Activated T-helper 1 cell treated with anti-CD3 and anti-CD28 coated beads, Interleukin-12 subunit alpha, Interleukin-12 subunit beta, Interleukin-2, Interleukin-4 antibody, amounts not matched to agents 30 ng/mL and 10 ng/mL and 1 ng/mL, durations not matched to agents 14 hours and 24 hours and 36 hours (primary cell): ENCODE measurements at places on chromosomes 12 and 14.

DNA sequence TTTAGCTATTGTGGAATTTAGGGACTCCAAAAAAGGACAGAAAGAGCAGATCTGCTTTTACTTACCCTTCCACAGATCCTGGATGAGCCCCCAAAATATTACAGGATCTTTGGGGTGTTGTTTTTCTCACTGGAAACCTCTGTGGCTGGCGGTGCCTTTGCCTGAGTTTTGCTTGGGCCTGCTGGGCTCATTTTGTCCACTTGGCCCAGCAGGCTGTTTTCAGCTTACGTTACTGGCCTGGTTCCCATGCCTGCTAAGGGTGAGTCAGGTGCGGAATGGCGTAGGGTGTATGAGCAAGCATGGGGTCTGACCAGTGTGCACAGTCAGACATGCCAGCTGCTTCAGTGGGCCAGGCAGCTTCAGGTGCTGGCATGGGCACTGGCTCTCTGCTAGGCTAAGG, 45.8 kb downstream of the HSD17B6 start:
- no peak for DNase-seq
- H3K4me3 ChIP-seq = no peak overlapping the region
- H3K27ac ChIP-seq = no peak overlapping the region
- peaks cover 1% of the 10 kb centered on the region for H3K27me3 ChIP-seq
- no peaks in the 10 kb centered on the region for H3K4me1 ChIP-seq
- no peaks in the 10 kb centered on the region for H3K36me3 ChIP-seq

DNA sequence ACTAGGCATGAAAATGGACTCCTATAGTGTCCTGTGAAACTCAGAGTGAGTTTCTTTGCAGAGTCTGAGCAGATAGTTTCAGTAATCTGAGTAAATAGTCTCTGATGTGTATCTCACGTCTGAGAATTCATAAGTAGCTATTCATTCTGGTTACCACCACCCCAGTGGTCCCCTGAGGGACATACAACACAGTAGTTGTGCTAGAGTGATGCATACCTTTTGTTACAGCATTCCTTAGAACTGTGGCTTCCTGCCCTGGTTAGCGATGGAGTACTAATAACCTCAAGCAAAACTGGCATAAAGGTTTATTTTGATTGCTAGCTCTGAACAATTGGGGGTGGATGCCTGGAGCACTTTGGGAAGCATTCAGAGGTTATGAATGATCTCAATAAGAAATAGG, 114.7 kb downstream of the DAAM1 start:
- peaks cover 9% of the 10 kb centered on the region for H3K36me3 ChIP-seq
- no peak overlapping the region for H3K27ac ChIP-seq
- DNase-seq = no peak
- H3K4me3 ChIP-seq = no peak overlapping the region
- H3K4me1 ChIP-seq = peaks cover 23% of the 10 kb centered on the region
- H3K27me3 ChIP-seq = no peaks in the 10 kb centered on the region

- peaks cover 48% of the 10 kb centered on the region for H3K4me1 ChIP-seq
- H3K4me3 ChIP-seq = peak overlapping the region; percentile 95
- H3K36me3 ChIP-seq = peaks cover 22% of the 10 kb centered on the region
- no peak for DNase-seq
These were observed 1.3 kb downstream of the MAX start for GRCh38 chr14:65100922-65101541.

DNA sequence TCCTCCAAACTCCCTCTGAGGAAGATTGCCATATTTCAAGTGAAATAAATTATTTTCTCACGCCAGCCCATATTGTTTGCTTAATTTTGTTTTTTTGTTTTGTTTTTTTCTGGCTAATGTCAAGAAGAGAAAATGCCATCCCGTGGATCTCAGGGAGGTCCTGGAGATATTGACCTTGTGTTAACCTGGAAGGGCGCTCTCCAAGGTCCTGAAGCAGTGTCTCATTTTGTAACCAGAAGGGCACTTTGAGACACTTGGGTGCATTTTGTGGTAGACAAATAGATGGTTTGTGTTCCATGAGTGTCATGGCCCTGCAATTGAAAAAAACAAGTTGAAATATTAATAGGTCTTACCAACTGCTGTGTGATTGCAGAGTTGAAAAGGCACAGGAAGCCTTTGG, 268.9 kb downstream of the SUDS3 start:
- no peak overlapping the region for H3K27ac ChIP-seq
- H3K4me3 ChIP-seq = no peak overlapping the region
- DNase-seq = no peak
- no peaks in the 10 kb centered on the region for H3K36me3 ChIP-seq
- H3K4me1 ChIP-seq = no peaks in the 10 kb centered on the region

GRCh38 chr12:124743479-124744272, 120.0 kb downstream of the SCARB1 start:
- H3K36me3 ChIP-seq = no peaks in the 10 kb centered on the region
- no peak overlapping the region for H3K4me3 ChIP-seq
- H3K27ac ChIP-seq = no peak overlapping the region
- DNase-seq = no peak
- H3K4me1 ChIP-seq = peaks cover 24% of the 10 kb centered on the region

- H3K27ac ChIP-seq = no peak overlapping the region
- no peaks in the 10 kb centered on the region for H3K4me1 ChIP-seq
- DNase-seq = no peak
- no peaks in the 10 kb centered on the region for H3K27me3 ChIP-seq
These were observed 11.7 kb downstream of the CINP start for GRCh38 chr14:102351023-102351422.

GRCh38 chr14:22531451-22532344, 57.3 kb downstream of the DAD1 start:
- H3K36me3 ChIP-seq = peaks cover 86% of the 10 kb centered on the region
- H3K4me1 ChIP-seq = peaks cover 90% of the 10 kb centered on the region
- no peak for DNase-seq
- peak overlapping the region; percentile 95 for H3K27ac ChIP-seq

DNA sequence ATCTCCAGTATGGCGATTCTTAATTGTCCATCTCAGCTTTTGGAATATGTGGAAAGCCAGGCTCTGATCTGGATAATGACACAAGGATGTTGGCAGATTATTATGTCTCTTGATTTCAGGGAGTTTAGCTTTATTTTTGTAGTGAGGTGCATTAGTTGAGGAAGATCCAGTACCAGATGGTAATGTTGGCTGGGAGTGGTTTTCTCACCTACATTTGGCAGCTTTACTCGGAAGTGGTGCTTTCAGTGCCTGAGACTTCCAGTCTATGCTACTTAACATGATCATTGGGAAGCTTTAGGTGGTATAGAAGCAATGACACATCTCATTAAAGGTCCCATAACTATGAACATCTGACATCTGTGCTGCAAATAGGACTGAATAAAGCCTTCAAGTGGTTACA, 7.5 kb downstream of the SLC15A5 start:
- no peaks in the 10 kb centered on the region for H3K27me3 ChIP-seq
- no peak for DNase-seq
- H3K36me3 ChIP-seq = no peaks in the 10 kb centered on the region
- no peaks in the 10 kb centered on the region for H3K4me1 ChIP-seq
- no peak overlapping the region for H3K27ac ChIP-seq

DNA sequence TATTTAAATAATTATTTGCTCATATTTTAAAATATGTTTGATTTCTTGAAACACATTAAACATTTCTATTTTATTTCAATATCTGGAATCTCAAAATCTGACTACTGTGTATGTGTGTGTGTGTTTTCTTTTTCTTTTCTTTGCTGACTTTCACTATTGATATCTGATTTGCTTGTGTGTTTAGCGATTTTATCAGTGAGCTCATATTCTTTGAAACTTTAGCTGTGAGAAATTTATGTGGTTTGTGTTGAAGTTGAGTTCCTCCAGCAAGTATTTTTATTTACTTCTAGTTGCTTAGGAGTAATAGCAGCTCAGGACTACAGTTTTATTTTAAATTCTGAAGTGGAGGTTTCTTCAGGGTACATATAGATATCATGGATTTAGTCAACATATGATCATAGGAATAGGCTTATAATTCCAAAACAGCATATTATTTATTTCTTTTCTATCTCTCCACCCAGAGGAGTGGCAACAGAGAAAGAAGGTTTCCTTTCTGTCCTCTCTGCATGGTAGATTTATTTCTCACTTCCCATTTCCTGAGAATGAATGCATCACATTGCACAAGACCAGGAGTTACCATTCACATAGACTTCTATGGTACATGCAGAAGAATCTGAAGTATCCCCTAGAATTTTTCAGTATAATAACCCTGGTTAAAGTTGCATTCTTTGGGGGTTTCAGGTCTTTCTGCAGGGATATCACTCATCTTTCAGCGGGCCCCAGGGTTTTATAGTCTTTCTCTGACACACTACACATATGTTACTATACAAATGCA, 60.5 kb downstream of the PTPRQ start:
- H3K36me3 ChIP-seq = no peaks in the 10 kb centered on the region
- no peak overlapping the region for H3K4me3 ChIP-seq
- no peaks in the 10 kb centered on the region for H3K27me3 ChIP-seq
- H3K4me1 ChIP-seq = no peaks in the 10 kb centered on the region

DNA sequence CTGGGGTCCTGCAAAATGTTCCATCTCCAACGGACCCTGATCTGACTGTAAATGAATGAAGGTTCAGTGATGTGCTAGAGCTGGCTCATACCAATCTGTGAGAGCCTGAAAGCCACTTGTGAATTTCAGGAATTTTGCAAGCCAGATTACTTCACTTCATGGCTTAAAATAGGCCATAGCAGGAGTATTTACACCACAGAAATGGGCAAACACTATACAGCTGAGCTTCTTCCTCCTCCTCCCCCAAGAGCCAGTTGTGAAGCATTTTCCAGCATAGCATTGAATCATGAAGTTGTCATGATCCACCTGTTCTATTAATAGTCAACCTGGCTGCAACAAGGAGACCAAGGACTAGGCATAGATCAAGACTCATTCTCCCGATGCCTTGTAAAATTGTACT, 141.3 kb upstream of the RASSF8 start:
- H3K27ac ChIP-seq = no peak overlapping the region
- H3K36me3 ChIP-seq = no peaks in the 10 kb centered on the region
- H3K27me3 ChIP-seq = peaks cover 2% of the 10 kb centered on the region
- H3K4me1 ChIP-seq = peaks cover 7% of the 10 kb centered on the region
- DNase-seq = no peak
- no peak overlapping the region for H3K4me3 ChIP-seq

DNA sequence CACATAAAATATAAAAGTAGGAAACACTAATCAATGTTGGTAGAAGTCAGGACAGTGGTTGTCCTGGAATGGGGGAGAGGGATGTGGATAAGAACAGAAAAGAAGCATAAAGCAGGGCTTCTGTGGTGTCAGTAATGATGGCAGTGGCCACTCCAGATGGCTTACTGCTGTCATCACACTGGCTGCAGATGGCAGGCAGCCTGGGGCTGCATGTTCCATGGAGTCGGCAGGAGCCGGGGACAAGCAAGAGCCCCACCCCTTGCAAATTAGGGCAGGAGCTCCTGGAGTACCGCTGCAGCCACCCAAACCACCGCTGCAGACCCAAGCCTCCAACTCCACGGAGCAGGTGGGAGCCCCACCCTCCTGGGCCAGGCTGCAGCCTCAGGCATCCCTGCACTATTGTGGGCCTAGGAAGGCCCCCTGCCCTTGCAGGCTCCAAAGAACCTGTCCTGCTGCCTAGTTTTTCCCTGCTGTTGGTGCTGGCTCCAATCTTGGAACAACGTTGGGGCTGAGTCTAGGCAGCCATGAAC, 28.8 kb upstream of the SLC5A8 start:
- H3K27me3 ChIP-seq = no peaks in the 10 kb centered on the region
- H3K4me1 ChIP-seq = no peaks in the 10 kb centered on the region

DNA sequence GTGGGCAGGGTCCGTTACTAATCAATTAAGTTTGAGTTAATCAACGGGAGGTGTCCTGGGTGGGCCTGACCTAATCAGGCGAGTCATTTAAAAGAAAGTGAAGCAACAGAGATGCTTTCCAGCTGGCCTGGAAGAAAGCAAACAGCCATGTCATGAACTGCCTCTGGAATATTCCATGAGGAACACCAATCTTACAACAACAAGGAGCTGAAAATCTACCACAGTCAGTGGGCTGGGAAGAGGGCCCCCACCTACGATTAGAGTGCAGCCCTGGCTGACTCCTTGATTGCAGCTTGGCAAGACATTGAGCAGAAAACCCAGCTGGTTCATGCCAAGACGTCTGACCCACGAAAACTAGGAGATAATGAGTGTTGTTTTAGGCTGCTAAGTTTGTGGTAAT, 56.2 kb downstream of the SSPN start:
- no peaks in the 10 kb centered on the region for H3K4me1 ChIP-seq
- DNase-seq = no peak
- no peaks in the 10 kb centered on the region for H3K27me3 ChIP-seq
- H3K27ac ChIP-seq = no peak overlapping the region

DNA sequence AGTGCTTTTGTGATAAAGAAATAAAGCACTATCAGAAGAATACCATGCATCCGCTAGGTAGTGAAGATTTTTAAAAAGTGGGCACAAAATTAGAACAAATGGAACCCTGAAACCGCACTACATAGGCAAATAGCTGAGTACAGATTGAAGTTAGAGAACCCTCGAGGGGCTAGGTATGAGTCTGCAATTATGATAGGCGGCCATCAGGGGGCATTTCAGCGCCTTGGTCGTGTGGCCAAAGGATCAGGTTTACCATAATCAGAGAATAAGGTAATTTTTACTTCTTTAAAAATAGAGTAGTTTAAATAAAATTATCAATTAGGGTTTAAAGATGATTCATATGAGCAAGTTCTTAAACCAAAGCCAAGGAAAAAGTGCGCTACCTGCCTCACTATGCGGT, 129.8 kb downstream of the TMX1 start:
- H3K27me3 ChIP-seq = peaks cover 13% of the 10 kb centered on the region
- no peak for DNase-seq
- no peaks in the 10 kb centered on the region for H3K36me3 ChIP-seq
- no peak overlapping the region for H3K27ac ChIP-seq
- H3K4me3 ChIP-seq = no peak overlapping the region

DNA sequence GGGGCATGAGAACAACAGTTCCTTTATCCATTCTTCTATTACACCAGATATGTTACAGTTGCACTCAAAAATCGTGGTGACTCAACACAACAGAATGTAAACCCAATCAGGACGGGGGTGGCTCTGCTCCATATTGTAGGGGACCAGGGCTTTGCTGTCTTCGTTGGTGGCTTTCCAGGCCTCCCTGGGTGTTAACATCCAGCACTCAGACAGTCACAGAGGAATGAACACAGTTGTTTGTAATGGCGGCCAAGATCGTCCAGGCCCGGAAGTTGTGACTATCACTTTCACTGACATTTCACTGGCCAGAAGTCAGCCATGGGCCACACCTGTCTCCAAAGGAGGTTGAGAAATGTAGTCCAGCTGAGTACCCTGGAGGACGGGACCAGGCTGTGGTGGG, 204.1 kb downstream of the CACNA1C start:
- H3K4me1 ChIP-seq = no peaks in the 10 kb centered on the region
- no peaks in the 10 kb centered on the region for H3K36me3 ChIP-seq
- H3K27ac ChIP-seq = no peak overlapping the region
- H3K4me3 ChIP-seq = no peak overlapping the region

GRCh38 chr12:68814490-68815231, 6.7 kb downstream of the MDM2 start:
- H3K4me1 ChIP-seq = peaks cover 65% of the 10 kb centered on the region
- peak overlapping the region; percentile 23 for H3K4me3 ChIP-seq
- H3K27ac ChIP-seq = peak overlapping the region; percentile 1
- H3K36me3 ChIP-seq = peaks cover 57% of the 10 kb centered on the region
- H3K27me3 ChIP-seq = no peaks in the 10 kb centered on the region
